Motor neuron (in vitro differentiated cells): ENCODE measurements at places on chromosomes 6 and 20. TPM values are rescaled to one million over a fixed set of nuclear protein-coding genes. Genes with fewer than 3 reads are reported as not detected.

Gene PNLDC1
- 0.22 TPM in 1 of 2 replicates, not detected in the other for total RNA-seq

Gene ENPP1
- total RNA-seq, result 20.5 and 42.4 TPM in 2 replicates

Gene POU5F1
- total RNA-seq, result 342 and 374 TPM in 2 replicates

Gene IL17F
- total RNA-seq, result not detected in 2 replicates

- no peak for ATAC-seq
Observed at GRCh38 chr6:167409694-167410093, 84.8 kb downstream of the TTLL2 start.

DNA sequence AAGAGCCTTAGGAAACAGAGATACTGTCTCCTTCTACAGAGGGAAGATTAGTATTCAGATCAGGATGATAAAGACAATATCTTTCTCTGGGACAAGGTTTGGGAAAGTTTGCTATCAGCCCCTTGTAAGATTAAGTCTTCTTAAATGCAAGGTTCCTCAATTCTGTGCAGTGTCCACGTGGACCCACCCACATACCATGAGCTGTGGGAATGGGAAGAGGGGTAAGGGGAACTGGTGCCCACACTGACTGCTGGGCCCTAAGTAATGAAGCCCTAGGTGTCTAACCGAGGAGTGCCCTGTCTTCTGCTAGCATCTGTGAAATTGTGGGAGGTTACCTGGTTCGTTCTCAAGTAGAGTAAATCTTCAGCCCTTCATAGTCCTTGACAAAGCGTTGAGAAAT lies 5.8 kb upstream of the SSTR4 start:
- ATAC-seq, result no peak

DNA sequence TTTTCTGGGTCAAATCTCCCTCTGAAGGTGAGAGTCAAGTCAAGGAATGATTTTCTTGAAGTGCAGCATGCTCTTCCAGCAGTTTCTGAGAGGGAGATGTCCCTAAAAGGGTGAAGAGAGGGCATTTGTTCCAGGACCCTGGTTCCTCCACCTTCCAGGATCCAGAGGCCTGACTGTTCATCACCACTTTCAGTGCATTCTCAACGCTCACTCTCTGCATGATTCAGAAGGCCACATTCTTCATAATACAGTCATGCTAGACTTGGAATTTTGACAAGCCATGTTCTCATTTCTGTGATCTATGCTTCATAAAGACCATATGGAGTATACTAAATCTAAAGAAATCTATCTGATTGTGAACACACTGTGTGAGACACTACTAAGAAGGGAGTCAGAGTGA lies 85.1 kb downstream of the PDE7B start:
- peak; percentile 37 for ATAC-seq

DNA sequence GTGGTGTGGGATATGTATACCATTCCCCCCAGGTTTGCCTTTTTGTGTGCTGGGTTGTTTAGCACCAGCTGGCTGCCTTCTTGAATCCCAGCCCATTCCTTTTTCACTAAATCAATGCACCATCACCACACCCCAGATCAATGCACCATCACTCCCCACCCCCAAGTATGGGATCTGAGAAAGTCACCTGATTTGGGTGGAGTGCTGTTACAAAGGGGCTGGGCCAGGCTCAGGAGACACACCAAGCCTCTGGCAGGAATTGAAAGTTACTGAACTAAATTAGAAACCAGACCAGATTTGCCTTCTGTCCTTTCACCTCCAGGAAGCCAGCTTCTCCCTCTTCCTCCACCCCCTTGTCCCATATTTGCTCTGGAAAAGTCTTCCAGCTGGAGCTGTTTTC lies 19.6 kb upstream of the PKHD1 start:
- no peak for ATAC-seq

GRCh38 chr6:45681860-45682511 lies 304.3 kb upstream of the SUPT3H start:
- ATAC-seq, result no peak

GRCh38 chr6:170358496-170358895 lies 51.9 kb downstream of the FAM120B start:
- ATAC-seq, result no peak

- ATAC-seq, result no peak
Observed at GRCh38 chr6:119156757-119157505, 78.5 kb upstream of the FAM184A start.

GRCh38 chr6:104705095-104705707 lies 154.5 kb downstream of the HACE1 start:
- no peak for ATAC-seq

- ATAC-seq, result no peak
Observed at GRCh38 chr6:130309028-130309427, 56.8 kb upstream of the TMEM200A start.
